ENCODE measurements at places on chromosomes 12 and 14.

- no peak for DNase-seq
These were observed 182.7 kb downstream of the ANO6 start for GRCh38 chr12:45398552-45398951.

- DNase-seq = no peak
These were observed 58.2 kb downstream of the GALNT9 start for GRCh38 chr12:132270969-132271754.

GRCh38 chr12:39239490-39240486, 203.1 kb downstream of the KIF21A start:
- DNase-seq = no peak

- peak; percentile 55 for DNase-seq
These were observed at the start of gene CHGA for GRCh38 chr14:92922883-92923743. CHGA (plus strand) TSS chr14:92923150; CDS start chr14:92923360, 210 bp downstream.

GRCh38 chr12:131402781-131403396, 308.0 kb upstream of the SFSWAP start:
- DNase-seq = no peak

- DNase-seq = no peak
These were observed 33.4 kb upstream of the PNMA1 start for GRCh38 chr14:73747379-73748211.
